ENCODE measurements at places on chromosomes 6 and 20. TPM values are rescaled to one million over a fixed set of nuclear protein-coding genes. Genes with fewer than 3 reads are reported as not detected.

Gene CUL7
- 52.5 TPM for total RNA-seq

Gene KCNB1
- 1.4 TPM for total RNA-seq

Gene GHRH
- not detected for total RNA-seq

Gene ABHD16B
- total RNA-seq = not detected

Gene SRMS
- total RNA-seq = not detected

Gene FAM217A
- total RNA-seq = not detected

Measured in adrenal gland (tissue), 19 donors.